ENCODE measurements at places on chromosomes 5 and 9.

GRCh38 chr5:89823046-89823445 lies 586.5 kb downstream of the CETN3 start:
- no peak for DNase-seq

DNA sequence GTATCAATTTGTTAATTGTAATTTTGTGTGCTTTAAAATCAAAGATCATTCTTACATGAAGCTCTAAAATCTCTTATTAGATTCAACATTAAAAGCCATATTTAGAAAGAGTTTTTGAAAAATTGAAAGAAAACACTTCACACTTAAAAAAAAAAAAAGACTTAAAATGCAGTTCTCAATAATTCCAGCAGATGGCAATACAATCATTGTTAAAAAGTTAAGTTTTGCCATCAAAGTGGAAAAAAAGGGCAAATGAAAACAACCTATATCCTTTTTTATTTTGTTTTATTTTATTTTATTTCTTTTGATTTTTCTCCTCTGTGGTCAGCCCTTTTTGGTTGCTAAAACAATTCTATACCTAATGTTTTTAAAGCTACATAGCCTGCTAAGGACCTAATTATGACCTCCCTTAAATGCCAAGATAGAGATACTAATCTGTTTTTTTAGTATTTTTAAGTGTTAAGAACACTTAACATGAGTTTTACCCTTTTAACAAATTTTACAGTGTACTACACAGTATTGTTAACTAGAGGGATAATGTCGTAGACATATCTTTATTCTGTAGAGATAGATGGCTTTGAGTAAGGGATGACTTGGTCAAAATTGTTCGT lies 154.2 kb upstream of the DAB2 start:
- no peak for DNase-seq

DNA sequence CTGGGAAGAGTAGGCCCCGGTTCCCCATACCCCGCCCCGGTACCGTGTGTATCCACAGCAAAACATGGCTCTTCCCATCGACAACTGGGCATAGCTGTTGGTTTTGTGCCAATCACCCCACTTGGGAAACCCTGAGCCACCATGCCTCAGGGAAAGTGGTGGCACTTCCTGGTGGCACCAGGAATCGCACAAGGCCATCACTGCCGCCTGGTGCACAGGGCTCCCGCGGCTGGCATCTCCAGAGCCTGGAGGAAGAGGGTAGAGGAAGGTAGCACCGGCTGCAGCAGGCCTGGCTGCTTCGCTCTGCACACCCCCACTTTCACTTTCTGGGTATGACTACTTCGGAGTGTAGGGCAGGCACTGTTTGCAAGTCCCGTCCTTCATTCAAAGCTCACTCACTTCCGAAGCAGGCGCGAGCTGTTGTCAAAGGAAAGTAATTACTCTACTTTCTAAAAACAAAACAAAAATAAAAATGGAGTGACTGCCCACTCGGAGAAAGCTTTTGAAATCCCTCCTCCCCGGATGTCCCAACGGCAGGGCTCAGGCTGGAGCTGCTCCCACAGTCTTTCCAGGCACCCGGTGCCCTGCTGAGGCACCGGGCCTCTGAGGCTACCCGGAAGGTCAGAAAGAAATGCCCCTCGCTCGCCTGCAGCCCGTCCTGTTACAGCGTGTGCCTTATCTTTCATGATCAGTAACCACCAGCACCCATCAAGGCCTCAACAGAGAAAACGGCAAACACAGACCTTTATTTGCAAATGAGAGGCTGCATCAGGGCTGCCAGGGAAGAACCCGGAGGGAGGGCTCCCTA lies 2.0 kb downstream of the BRD3 start:
- DNase-seq = peak; percentile 70

DNA sequence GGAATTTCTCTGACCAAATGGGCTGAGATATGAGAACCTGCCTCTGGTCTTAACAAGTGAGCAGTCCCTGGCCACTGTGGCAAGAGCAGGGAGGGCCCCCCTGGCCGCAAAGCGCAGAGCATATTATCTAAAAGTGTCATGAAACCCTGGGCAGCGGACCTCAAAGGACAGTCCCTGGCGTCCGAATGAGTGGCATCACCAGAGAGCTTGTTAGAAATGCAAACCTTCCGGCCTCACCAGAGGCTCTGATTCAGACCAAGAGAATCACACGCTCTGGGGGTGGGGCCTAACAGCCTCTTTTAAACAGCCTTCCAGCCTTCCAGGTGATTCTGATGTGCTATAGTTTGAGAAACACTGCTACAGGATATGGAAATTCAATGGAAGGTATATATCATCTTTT lies 10.9 kb downstream of the PTPN3 start:
- DNase-seq = no peak

GRCh38 chr5:90844931-90845330 lies 286.3 kb downstream of the ADGRV1 start:
- no peak for DNase-seq

All from stimulated activated CD4-positive, alpha-beta T cell treated with anti-CD3 and anti-CD28 coated beads, Interleukin-2, amount 100 ng/mL, for 24 hours (primary cell).